ENCODE measurements at places on chromosomes 3 and 15.
A peak's percentile ranks its signal among the peaks of the same experiment; 100 is the strongest.

- DNase-seq: no peak
Measured at GRCh38 chr15:88249220-88249619, 7.3 kb downstream of the NTRK3 start.

- peak; percentile 52 for DNase-seq
Measured at GRCh38 chr15:39852250-39852649, 67.8 kb downstream of the GPR176 start.

GRCh38 chr3:17151598-17152373 lies 267.0 kb downstream of the PLCL2 start:
- no peak for DNase-seq

DNA sequence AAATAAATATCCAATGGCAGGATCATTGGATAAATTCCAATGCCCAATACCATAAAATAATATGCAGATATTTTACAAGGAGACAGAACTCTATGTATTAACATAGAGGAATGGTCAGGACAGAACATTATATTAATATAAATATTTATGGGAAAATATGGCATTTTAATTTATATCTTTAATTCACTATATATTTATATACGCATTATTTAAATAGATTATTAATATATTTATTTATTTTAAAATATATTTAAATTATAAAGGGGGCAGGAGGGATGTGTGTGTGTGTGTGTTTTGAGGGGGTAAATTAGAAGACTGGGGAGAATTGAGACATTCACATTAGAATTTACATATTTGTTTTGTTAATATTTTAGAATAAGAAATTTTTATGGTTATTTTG lies 31.6 kb upstream of the CNTN3 start:
- no peak for DNase-seq

DNA sequence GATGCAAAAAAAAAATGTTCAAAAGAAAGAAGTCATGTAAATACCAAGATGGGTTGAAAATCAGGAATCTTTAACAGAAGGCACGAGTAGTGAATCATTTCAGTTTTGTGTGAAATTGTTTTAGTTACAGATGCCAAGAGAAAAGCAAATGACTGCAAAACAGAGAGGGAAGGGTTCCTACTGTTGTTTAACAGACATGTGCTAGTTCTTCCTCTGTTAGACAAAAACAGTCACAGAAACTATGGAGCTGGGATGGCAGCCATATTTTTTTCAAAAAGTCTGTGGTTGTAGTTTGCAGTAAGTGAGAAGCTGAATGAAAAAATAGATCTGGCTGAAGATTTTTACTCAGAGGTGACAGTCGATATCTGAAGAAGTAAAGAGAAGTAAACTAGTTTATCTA lies 511.9 kb downstream of the ZIC1 start:
- DNase-seq: peak; percentile 26

GRCh38 chr15:35129361-35129760 lies 44.3 kb upstream of the NANOGP8 start:
- DNase-seq: no peak

DNA sequence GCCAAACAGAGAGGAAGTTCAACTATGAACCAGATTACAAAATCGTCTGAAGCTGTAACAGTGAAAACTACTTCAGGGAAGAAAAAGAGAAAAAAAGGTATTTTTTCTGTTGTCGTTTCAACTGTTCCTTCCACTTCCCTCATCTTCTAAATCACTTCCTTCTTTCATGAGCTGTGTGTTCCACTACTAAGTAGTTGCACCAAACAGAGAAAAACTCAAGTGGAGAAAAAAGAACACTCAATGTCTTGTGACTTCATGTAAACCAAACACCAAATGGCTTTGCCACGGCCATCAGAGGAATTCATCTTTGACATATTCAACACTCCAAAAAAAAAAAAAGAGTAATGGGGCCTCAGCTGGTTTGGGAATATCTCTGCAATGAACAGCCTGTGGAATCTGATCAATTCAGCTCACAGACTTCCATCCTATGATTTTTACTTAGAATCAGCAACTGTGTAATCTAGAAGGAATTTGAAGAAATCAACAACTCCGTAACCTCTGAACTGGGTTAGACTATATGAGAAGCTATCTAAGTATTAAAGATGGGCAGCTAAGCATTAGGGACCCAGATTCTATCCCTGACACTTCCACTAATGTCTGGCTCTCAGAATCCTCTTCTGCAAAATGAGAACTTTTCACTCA lies 47.5 kb upstream of the RNF7 start:
- no peak for DNase-seq

- DNase-seq: no peak
Measured at GRCh38 chr3:42308651-42309050, 42.7 kb upstream of the CCK start.

DNA sequence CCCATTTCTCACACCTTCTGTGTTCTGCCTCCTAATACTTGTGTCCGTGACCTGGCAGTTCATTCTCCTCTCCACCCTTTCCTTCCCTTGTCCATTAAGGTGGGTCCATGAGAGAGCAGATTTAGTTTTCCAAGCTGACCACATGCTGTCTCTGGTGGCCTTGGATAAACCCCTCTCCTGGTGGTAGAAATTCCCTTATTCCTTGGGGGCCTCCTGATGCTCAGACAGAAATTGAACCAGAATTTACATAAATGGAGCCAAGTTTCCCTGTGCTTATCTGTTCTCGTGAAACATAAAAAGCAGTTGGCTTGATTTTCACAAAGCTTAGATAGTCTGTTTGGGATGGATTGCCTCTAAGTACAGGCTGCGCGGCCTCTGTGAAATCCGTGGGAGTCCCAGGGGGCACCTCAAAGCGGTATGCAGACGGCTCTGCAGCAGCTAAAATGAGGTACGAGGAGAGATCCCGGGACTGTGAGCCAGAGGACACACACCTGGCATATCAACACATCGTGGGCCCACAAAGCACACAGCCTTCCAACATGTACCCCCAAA lies 101.0 kb upstream of the NMNAT3 start:
- DNase-seq: no peak

- DNase-seq: no peak
Measured at GRCh38 chr3:121274411-121274810, 271.4 kb downstream of the POLQ start.

DNA sequence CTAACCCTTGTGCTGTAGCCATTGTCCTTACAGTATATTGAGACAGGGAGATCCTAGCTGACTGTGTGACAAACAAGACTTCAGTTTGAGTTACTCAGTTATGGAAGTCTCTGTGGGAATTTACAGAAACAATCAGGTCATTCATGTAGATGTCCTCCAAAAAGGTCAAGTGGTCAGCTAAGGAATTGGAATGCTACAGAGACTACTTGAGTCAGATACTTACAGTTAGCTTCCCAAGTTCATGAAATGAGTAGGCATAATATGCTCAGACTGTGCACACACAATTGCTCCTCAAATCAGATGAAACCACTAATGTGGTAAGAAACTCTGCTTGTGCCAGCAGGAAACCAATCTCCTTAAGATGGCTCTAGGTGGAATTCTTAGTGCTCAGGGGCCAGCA lies 985.7 kb downstream of the NSUN3 start:
- DNase-seq: no peak

DNA sequence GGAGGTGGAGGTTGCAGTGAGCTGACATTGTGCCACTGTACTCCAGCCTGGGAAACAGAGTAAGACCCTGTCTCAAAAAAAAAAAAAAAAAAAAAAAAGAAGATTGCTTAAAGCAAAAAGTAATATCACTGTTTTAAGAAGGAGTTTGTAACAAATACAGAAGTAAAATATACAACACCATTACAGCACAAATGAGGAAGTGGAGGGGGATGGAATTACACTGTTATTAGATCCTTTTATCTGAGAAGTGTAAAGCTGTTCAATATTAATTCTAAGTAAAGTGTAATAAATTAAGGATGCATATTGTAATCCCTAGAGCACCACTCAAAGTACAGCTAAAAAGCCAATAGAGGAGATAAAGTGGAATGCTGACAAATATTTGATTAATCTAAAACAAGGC lies 47.0 kb upstream of the SNRPA1 start:
- DNase-seq: no peak

- DNase-seq: no peak
Measured at GRCh38 chr3:112740835-112741234, 99.9 kb upstream of the CCDC80 start.

DNA sequence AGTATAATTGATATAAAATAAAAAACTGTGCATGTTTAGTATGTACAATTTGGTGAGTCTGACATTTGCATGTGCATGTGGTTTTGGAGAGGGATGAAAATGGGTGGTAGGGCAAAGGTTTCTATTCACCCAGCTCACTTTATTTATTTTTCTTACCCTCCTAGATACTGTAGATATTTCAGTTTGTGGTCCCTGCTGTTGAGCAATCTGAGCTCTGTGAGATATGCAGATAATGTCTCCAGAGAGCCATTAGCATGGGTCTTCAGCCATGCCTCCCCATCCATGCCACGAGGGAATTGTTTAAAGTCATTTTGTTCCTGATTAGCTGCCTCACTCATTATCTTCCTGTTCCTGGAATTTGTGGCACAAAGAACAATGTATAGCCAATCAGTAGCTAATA lies 44.4 kb upstream of the B3GALNT1 start:
- no peak for DNase-seq

- no peak for DNase-seq
Measured at GRCh38 chr3:52220380-52221026, 4.9 kb downstream of the TLR9 start.

DNA sequence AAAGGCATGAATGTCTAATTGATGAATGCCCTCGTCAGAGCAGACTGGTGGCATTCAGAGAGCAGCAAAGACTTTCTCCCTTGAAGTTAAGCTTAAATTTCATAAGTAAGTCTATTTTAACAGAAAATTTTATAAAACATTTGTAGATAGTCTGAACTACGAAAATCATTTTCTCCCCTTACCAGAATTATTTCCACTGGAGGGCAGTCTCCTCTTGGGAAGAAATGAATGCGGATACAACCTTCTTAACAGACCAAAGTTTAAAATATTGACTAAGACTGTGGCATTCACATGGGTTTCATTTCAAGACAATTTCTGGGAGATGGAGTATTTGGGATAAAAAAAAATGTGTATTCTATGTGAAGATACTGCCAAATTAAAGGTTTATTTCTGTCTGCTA lies 669.0 kb downstream of the FHIT start:
- no peak for DNase-seq

DNA sequence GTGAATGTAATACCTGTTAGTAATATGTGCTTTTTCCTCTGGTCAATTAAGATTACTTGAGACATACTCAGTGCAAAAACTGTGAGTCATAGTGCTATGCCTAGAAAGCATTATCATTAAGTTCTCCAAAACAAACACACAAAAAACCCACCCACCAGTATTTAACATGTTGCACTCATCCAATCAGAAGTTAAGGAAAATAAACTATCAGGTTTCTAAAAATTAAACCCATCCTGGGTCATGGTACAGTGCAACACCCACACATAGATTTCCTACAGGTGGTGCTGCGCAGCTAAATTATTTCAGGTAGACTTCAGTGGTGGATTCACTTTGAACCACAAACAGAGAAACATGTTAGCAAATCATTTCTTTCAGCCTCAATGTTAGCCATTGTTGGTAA lies 264.4 kb upstream of the VEPH1 start:
- DNase-seq: no peak

DNA sequence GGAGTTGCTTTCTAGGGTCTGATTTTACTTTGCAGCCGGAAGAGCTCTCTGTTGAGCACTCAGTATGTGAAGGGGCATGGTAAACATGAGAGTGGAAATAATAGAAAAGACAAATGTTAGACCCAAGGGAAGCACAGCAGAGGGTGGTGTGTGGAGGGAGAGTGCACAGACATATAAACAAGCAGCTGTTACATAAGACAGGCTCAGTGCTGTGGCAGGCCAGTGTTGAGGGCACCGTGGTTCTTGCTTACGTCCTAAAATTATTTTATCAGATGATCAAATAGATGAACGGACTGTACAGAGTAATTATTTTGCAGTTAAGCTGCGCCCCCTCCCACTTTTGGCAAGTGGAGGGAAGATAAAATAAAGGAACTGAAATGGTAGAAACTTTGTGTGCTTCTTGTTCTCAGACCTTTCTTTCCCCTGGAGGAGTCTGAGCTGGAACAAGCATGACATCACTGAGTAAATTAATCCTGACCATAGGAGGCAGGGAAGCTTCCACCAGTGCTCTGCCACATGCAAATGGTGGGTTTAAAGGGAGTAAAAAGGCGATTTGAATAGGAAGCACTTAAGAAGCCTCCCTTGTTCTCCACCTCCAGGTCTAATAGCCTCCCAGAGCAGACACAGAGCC lies 205.6 kb downstream of the IL20RB start:
- DNase-seq: no peak

DNA sequence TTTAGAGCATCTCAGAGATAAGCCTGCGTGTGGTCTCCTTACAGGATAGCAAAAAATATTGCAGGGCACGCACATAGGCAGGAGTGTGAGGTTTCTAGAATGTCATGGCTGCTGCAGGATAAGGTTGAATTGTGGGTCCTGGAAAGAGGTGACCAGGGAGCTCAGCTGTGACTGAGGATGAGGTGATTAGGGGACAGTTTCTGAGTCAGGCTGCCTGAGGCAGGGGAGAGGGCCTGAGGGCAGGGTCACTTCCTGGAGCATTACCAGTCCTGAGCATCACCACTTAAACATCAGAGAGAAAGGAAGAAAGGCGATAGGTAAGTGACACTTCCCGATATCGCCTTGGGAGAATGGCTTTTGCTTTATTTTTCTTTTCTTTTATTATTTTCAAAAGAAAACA lies 813.8 kb downstream of the TUSC7 start:
- DNase-seq: no peak

GRCh38 chr3:103644450-103644849 lies 1209.6 kb downstream of the ZPLD1 start:
- DNase-seq: no peak

GRCh38 chr3:10883478-10884234 lies 67.6 kb downstream of the SLC6A11 start:
- no peak for DNase-seq

DNA sequence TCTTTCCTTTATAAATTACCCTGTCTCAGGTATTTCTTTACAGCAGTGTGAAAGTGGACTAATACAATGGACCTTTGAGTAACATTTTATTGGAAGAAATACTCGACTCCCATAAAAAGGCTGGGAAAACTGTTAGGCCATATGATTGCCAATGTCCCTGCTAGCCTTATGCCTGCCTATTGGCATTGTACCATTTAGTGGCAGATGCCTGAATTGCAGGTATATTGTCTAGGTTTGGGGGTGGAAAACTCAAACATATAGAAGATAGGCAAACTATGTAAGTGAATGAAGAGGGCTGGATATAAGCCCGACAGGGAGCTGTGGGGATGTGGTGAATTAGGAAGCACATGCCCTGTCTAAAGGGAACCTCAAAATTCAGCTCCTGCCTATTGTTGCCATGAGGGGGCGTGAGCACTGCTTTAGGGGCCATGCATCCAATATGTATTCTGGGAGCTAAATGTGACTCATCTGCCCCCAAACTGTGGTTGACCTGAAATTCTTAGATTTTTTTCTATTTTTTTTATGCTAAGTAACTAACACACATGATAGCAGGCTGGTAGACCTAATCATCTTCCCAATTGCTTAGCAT lies 65.2 kb upstream of the TRA2B start:
- DNase-seq: no peak

Data from AG04450 (cell line).